ENCODE measurements at places on chromosomes 3 and 15.

GRCh38 chr15:80483725-80484161 is 79.6 kb downstream of the ARNT2 start:
- DNase-seq = no peak

DNA sequence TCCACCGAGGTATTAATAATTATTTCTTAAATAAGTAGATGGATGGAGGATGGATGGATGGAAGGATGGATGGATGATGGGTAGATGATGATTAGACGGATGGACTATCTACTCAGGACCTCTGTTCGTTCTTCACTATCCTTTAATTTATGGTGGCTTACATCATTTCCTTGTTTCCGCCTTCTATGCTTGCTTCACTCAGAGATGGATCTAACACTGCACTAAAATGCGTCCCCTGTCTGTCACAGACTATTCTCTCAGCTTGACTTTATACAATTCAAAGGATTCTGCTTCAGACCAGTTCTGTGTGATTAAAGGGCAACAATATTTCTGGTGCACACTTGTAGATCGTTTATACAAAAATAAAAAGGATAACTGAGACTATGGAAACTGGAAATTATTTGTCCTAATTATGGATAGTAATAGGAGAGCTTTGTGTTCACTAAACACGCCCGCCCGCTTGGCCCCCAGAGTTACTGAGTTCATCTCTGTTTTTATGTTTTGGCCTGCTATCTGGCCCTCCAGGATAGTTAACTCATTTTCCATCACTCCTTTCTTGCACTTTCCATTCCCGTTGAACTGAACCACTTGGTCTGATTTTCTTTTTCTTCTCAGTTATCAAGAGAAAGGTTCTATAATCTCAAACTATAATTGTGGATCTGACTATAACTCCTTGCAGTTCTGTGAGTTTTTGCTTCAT is 41.4 kb upstream of the CA12 start:
- no peak for DNase-seq

GRCh38 chr3:127170814-127171213 is 22.1 kb upstream of the PRR23E start:
- DNase-seq = peak; percentile 24

DNA sequence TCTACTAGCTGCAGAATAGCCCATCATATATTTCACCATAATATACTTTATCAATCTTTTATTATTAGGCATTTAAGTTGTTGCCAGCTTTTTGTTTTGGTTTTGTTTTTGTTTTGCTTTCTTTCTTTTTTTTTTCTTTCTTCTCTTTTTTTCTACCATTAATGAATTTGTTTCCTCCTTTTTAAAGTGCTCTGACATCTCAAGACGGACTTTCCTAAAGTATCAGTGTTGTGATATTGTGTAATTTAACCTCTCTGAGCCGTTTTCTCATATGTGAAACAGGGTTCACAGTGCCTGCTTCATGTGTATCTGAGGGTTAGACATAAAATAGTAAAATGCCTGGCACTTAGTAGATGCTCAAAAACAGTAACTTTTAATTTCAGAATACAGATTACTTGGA is 109.5 kb upstream of the IL12A start:
- no peak for DNase-seq

GRCh38 chr15:88994286-88994685 is 81.1 kb upstream of the MFGE8 start:
- no peak for DNase-seq

DNA sequence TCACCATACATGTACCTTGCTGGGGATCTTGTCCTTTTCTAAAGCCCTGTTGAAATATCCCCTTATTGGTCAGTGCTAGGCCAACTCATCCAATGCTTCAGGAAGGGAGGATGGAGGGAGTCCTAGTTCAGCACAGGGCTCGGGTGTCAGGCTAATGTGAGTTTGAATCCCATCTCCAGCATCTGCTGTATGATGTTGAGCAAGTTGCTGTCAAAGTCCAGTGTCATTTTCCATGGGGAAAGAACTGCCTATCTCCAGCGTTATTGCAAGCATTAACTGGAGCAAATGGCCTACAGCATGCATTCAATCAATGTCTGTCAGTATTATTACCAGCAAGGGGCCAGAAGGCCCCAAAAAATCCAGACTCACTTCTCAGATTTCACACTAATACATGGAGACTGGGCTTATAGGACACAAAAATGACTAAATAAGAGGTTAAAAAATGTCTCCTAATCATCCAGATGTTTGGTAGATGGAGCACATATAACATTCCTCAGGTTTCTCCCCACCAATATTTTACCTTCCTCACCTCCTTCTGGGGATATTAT is 40.8 kb downstream of the SRGAP3 start:
- no peak for DNase-seq
